ENCODE measurements at places on chromosomes 2 and 18.

DNA sequence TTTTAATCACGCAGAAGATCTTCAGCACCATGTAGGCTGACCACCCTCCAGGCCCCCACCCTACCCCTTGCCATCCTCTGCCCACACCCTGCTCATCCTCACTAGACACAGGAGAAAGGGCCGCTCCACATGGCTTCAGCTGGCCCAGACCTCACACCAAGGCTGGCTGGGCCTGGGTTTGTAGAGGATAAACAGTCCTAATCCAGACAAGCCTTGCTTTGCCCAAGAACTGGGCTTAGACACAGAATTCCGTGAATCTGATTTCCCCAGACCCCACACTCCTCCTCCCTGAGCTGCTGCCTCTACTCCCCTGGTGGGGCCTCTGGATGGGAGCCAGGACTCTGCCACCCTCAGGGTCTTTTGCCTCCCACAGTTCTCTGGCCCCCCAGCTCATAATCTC, 185.3 kb downstream of the CYP26B1 start:
- DNase-seq: no peak

DNA sequence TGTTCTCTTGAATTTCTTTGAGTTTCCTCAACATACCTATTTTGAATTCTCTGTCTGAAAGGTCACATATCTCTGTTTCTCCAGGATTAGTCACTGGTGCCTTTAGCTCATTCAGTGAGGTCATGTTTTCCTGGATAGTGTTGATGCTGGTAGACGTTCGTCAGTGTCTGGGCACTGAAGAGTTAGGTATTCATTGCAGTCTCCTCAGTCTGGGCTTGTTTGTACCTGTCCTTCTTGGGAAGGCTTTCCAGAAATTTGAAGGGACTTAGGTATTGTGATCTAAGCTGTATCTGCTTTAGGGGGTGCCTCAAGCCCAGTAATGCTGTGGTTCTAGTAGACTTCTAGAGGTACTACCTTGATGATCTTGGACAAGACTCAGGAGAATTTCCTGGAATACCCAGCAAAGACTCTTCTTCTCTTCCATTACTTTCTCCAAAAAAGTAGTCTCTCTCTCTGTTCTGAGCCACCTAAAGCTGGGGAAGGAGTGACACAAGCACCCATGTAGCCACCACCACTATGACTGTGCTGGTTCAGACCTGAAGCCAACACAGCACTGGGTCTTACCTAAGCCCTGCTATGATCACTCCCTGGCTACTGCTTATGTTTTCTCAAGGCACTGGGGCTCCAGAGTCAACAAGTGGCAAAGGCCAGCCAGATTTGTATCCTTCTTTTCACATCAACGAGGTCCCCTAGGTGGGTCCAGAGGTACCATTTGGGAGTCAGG, 852.0 kb downstream of the BCL11A start:
- DNase-seq: no peak

- DNase-seq: no peak
These were observed 40.5 kb downstream of the ASB18 start for GRCh38 chr2:236223675-236224074.

DNA sequence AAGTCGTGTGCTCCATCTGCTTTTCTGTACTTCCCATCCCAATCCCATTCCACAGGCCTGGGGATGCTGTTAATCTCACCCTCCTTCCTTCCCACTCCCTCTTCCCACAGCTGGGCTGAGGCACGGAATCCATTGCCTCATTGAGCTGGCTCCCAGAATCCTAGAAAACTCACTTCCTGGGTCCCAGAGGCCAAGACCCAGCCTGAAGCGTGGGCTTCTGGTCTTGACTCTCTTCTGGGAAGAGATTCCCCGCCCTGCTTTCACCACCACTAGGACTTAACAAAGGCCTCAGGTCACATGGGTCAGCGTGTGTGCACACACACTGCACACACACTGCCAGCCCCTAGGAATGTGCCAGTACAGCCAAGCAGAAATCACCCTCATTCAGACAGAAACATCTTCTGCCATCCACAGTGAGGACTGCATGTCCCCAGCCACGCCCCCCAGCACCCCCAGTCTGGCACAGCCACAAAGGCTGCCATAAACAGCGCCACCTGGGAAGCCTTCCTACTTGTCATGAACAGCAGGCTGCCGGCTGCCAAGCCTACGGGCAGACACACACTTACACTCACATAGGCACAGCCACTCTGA, 165.8 kb downstream of the TNS1 start:
- DNase-seq: peak; percentile 58

GRCh38 chr2:9473308-9473984, 905 bp upstream of the IAH1 start:
- DNase-seq: no peak

GRCh38 chr18:45493830-45494229, 121.4 kb upstream of the SLC14A2 start:
- DNase-seq: no peak

DNA sequence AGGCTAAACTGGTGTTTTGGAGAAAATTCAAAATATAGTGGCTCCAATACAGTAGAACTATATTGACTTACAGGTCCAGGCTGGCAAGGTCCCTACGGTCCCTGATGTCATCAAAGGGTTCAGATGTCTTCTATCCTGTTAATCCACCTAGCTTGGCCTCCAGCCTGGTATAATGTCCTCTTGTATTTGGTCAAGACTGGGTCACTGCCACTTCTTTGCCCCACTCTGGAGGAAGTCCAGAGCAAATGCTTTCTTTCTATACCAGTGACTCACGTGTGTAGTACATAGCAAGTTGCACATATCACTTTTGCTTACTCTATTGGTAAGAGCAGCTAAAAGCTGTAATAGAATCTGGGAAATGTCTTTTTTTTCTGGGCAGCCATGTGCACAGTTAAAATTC, 80.8 kb downstream of the LCLAT1 start:
- DNase-seq: peak; percentile 2

DNA sequence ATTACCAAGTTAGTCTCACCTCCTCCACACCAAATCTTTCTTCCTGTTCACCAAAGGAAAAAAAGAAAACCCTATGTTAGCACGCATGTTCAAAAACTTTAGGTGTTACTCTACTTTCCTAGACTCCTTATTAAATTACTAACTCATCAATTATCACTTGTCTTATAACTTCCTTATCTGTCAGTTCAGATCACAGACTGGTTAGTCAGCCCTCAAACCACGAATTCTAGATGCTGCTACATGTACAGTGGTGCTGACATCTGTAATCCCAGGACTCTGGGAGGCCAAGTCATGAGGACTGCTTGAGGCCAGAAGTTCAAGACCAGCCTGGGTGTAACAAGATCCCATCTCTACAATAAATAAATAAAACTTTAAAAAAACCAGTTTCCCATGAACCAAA, 3.5 kb downstream of the YWHAQ start:
- DNase-seq: no peak

DNA sequence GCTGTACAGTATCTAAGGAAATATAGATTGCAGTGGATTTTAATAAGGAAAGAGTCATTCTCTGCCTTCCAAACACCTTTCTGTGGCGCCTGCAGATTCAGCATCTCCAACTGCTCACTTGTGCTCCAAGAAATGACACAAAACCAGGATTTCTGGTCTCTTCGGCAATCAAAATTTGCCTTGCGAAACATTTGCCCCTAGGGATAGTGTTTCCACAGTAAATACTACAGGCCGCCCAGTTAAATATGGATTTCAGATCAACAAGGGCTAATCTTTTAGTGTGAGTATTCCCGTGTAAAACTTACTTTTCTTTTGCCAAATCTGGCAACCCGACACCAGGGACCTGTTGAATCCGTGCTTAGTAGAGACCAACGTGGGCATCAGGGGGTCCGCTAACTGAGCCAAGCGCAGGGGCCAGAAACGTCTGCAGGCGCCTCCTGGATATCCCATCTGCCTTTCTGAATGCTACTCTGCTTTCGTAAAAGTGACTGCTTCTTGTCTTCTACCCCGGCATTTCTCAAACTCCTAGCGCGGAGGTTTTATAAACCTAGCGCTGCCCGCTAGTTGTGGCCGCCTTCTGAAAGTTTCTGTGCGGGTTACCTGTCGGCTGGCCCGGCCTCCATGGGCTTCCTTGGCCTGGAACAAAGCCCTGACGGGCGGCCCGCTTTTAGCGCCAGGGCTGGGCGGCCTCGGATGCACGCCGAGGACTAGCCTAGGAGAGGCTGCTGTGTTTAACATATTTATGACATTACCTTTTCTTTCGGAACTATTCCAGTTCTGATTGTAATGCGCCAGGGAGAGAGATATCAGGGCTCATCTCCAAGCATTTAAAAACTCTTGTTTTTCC, 2.5 kb downstream of the CYP1B1 start:
- DNase-seq: peak; percentile 37

- no peak for DNase-seq
These were observed 322.9 kb upstream of the HS6ST1 start for GRCh38 chr2:128641421-128642080.

DNA sequence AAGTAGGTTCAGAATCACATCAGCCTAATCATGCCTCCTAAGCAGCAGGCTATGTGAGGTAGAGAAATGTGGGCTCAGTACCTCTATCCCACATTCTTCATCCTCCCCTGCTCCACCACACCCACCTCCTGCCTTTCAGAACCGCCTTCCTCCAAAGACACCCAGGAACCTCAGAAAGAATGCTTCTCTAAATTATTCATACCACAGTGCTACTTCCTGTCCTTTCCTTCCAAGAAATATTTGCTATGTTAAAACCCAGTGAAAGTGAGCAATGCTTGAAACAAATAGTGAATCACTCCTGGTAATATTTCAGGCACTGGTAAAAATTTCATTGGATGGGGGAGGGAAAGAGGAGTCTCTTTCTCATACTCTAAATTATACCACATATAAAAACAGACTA, 24.0 kb upstream of the CREB1 start:
- peak; percentile 85 for DNase-seq

- DNase-seq: no peak
These were observed 154.4 kb downstream of the VWC2L start for GRCh38 chr2:214565246-214565645.

- DNase-seq: no peak
These were observed 1774.8 kb upstream of the CELF4 start for GRCh38 chr18:39340418-39340817.

DNA sequence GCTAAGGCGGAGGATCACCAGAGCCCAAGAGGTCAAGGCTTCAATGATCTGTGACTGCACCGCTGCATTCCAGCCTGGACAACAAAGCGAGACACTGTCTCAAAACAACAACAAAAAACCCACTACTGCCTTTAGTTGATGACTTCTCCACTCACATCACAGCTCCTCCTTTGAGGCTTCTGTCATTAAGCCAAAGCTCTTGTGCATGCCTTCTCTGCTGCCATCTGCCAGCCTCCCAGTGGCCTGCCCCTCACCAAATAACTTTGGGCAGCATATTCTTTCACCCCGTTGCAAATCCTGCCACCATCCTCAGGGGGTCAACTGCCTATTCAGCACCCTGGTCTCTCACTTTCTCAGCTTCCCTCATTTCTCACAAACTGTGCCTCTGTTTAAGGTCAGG, 27.5 kb downstream of the OSBPL1A start:
- DNase-seq: no peak

DNA sequence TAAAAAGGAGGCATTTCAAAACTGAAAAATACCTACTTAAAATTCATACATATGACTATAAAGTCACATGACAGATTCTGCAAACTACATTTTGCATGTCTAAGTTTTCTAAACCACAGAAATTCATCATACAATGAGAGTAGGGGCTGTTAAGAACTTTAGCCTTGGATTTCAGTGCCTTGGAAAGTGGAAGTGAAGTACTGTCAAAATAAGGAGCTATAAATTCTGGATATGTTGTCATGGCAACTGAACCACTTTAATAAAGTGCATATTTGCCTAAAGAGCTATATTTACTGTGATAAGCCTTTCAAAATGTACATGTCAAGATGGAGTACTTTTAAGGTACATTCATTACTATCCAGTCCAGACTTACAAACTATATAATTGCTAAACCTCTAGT, 227.1 kb downstream of the RAB3GAP1 start:
- no peak for DNase-seq

DNA sequence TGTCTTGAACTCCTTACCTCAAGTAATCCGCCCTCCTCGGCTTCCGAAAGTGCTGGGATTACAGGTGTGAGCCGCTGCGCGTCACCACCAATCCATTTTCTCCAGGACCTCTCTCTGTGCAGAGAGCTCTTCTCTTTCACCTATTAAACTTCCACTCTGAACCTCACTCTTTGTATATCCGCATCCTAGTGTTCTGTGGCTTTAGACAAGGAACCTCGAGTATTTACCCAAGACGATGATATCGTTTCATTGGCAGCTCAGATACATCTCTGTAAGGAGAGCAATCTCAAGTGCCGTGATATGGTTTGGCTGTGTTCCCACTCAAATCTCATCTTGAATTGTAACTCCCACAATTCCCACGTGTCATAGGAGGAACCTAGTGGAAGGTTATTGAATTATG, 15.1 kb upstream of the WDR33 start:
- DNase-seq: no peak

- DNase-seq: peak; percentile 32
These were observed 104.9 kb downstream of the CDC42EP3 start for GRCh38 chr2:37566517-37566981.

- peak; percentile 55 for DNase-seq
These were observed 47.8 kb upstream of the CAVIN2 start for GRCh38 chr2:191894681-191895147.

DNA sequence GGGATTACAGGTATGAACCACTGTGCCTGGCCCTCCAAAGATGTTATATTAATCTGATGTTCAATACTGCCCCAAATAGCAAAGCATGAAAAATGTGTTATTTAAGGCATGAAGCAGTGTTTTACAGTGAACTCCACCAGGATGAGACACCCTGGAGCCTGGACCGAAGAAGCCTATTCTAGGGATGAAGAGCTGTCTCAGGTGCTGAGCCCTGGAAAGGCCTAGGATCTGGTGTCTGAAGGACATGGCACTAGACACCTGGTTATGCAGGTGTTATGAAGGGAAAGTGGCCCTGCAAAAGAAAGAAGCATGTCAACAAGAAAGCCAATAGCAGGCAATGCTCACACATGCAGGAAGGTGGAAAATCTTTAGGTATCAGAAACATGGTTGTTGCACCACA, 374.4 kb downstream of the CLIP4 start:
- DNase-seq: no peak

DNA sequence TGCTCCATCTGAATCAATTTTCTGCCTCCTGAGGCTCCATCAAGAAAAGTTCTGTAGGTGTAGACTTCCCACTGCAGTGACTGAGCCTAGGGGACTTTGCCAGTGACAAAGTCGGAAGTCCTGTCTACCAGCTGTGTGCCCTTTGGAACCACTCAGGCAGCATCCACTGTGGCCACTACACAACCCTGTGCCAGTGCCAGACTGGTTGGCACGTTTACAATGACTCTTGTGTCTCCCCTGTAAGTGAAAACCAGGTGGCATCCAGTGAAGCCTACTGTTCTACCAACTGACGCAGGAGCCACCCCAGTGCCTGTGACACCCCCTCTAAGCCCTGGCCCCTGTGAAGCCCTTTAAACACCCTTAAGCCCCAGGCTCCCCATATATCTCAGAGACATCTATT, 132.1 kb upstream of the SERPINE2 start:
- no peak for DNase-seq

- DNase-seq: peak; percentile 41
These were observed 2.8 kb downstream of the INSIG2 start for GRCh38 chr2:118091140-118091478.

DNA sequence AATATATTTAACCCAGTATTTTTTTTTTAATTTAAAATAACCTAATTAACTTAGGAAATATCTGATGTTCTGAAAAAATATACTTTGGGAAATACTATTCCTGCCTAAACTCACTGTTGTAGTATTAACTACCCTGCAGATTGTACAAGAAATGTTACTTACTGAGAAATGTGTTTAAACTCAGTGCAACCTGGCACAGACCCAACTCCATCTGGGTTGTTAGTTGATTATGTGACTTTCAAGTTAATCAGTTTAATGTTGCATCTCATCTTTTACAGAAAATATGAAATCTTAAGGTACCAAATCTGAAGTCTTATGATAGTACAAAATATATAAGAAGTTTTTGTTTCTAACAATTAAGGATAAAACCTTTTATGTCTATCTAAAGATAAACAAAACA, 27.3 kb downstream of the VAPA start:
- DNase-seq: no peak

Measured in astrocyte of the hippocampus (primary cell).